SJCRH30 (cell line): ENCODE measurements at places on chromosomes 7 and 10.

DNA sequence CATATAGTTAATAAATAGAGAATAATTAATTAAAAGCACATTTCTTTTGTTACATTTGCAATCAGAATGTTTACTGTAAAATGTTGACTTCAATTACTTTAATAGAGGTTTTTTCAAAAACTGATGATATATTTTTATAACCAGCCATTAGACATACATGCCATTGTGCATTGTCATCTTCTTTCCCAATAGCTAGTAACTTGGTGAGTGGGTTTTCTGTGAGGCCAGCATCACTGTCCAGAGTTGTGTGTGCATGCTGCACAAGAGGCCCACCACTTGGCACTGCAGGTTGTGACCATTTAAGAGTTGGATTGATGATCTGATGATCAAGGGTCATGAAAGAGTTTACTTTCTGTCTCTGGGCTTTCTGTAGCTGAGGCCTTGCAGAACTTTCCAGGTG, 46.5 kb downstream of the TFEC start:
- no peak for DNase-seq

GRCh38 chr10:114911801-114912469, 26.1 kb upstream of the TRUB1 start:
- DNase-seq = no peak

DNA sequence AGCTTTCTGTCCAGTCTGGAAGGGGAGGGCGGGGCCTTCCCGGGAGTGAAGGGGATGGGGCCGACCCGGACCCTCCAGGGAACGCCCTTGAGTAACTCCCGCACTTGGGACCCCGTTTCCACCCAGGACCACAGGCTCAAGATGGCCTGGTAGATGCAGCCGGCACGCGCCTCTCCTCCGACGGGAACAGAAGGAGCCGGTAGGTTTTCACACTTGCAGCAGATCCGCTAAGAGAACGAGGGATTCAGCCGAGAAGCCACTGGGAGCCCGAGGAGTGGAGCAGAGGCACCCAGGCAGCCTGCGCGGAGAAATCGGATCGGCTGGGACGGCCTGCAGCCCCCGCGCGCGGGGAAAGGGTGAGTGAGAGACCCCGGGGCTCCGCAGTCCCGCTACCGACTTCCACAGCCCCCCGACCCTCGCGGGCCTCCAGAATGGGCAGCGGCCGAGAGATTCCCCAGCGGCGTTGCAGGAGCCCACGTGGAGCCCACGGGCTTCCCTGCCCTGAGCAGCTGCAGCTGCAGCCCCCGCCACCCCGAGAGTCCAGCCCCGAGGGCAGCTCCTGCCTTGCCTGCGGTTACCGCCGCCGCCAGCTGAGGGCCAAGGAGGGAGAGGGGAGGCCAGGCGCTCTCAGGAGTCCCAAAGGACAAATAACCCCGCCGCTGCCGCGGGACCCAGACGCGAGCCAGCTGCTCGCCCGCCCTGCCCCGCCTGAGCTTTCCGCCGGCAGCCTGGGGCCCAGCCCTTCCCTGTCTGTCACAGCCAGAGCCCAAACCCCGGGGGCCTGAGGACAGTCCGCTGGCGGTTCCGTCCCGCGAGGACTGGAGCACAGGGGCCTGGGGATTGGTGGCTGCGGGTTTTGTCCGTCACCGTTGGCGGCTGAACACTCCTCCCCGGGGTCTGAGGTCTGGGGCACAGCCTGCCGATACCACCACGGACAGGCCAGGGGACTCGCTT, 21.8 kb downstream of the IFT22 start:
- DNase-seq = peak; percentile 94

DNA sequence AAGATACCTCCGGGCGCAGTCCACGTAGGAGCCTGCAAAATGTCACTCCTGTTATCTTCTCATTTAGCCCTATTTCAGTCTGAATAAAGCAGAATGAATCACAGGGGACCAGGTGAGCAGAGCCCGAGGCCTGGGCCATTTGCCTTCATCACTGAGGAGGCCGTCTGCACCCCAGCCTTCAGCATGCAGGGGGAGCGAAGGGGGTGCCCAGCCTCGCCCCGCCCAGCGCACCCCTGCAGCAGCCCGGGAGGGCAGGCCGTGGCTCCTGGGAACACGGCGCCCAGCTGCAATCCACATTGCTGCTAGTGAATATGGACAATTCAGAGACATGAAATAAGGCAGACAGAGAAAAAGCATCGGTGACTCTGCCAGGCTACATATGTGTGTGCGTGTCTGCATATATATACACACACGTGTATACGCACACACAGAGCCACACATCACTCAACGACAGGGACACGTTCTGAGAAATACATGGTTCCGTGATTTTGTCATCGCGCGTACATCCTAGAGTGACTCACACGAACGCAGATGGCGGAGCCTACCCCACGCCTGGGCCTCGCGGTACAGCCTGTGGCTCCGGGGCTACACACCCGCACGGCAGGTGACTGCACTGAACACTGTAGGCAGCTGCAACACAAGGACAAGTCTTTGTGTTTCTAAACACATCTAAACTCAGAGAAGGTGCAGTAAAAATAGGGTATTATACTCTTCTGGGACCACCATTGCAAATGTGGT, 15.2 kb upstream of the ELFN1 start:
- DNase-seq = no peak

DNA sequence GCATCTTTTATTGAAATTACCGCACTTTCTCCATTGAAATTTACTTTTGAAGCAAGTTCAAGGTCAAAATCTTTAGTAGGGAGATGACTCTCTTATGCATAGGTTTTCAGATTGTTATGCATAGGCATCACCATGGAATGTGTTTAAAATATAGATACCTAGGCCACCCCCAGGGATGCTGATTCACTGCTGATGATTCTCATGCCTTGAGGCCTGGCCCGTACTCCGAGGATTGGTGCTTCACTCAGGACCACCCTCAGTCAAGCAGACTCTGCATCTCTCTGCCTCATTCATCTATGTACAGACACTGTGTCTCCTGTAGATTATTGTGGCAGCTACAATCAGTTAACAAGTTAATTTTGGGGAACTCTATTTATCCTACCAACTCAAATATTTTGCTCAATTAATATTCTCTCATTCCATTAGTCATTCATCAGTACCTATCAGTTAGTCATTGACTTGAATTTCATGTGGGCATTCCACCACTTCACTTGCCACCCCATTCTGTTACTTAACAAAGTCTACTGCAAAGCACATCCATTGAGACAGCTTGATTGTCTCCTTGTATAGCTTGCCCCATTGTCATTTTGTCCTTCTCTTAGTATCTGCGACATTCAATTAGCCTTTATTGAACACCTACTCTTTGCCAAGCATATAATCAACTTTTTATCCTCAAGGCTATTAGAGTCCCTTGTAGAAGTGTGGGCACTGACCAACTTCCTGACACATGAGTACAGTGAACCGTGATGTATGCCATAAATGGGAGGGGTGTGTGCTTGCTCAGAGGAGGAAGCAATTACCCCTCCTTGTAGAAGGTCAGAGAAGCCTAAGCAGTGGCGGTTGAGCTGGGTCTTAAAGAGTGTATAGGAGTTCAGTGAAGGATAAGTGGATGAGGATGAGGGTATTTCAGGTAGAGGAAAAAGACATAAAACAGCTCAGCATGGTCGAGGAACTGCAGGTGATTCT, 255.6 kb upstream of the BMPER start:
- DNase-seq = no peak

GRCh38 chr10:80413271-80413996, 5.1 kb downstream of the PRXL2A start:
- peak; percentile 99 for DNase-seq

- DNase-seq = no peak
Measured at GRCh38 chr10:71817831-71818655, 33.0 kb downstream of the PSAP start.

DNA sequence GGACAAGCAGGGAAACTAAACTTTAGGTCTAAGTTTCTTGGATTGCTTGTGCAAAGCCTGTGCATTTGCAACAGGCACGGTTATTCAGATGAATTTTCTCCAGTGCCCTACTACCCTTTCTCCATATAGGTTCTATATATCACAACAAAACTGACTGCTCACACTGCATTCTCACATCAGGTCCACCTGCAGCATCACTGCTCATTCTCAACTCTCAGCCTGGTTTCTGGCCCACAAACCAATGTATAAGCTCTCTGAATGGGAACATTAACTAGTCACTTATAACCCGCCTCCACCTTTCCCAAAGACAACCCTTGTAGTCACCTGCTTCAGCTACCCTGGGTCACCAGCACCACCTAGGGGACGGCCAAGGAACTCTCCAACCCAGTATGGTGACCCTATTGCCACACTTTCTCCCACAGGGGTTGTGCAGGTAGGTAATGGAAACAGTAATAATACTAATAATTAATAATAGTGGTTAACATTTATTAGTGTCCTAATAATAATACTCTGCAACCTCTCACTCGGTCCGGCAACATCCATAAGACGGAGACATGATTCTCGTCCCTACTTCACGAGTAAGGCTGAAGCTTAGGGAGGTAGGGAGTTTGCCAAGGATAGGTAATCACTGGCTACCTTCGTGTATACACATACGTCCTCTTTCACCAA, 97.3 kb downstream of the CLEC2L start:
- DNase-seq = peak; percentile 60

DNA sequence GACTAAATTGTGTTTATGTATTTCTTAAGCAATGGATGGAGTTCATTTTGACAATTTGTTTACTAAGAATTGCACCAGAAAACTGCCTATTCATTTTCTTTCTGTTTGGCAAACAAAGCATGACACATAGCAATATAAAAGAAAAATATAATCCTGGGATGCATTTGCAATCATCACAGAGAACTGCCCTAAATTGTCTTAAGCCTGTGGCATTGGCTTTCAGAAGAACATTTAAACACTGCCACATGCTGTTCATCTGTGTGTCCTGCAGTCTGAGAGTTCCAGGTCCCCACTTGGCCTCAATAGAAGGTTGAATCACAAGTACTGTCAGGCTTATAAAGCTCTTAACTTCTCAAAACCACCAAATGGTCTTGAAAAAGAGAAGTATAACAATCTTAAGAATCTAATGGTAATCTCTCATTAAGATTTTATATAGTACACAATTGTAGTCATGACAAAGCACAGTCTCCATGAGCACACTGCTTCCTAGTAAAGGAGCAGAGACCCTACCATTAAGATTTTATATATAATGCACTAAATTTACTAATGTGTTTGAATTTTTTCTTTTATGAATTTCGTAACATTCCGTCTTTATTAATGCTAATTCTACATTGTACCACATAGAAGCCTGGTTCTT, 29.9 kb downstream of the RNLS start:
- peak; percentile 56 for DNase-seq

DNA sequence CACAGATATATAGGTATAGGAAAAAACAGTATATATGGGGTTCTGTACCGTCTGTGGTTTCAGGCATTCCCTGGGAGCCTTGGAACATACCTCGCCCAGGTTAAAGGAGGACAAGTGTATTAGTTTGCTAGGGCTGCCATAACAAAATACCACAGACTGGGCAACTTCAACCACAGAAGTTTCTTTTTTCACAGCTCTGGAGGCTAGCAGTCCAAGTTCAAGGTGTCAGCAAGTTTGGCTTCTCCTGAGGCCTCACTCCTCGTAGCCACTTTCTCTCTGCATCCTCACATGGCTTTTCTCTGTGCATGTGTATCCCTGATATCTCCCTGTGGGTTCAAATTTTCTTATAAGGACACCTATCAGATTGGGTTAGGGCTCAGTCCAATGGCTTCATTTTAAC, 189.1 kb downstream of the DNAH11 start:
- no peak for DNase-seq

DNA sequence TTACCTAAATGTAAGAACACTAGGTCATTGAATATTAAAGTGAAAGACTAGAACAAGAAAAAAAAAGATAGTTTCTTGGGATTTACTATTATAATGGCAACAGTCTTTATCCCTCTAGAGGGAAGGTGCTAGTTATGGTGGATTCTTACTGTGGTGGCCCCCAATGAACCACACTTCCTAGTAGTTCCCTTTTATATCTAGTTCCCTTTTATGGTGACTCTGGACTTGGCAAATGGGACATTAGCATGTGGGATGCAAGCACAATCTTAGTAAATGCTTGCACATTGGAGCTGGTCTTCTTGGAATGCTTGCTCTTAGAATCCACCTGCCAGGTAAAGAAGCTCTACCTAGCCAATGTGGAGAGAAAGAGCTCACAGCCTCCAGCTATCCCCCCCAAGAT, 430.2 kb downstream of the LRMDA start:
- no peak for DNase-seq
